NCI-H1092 (cell line): ENCODE measurements at places on chromosomes 5 and 9.

DNA sequence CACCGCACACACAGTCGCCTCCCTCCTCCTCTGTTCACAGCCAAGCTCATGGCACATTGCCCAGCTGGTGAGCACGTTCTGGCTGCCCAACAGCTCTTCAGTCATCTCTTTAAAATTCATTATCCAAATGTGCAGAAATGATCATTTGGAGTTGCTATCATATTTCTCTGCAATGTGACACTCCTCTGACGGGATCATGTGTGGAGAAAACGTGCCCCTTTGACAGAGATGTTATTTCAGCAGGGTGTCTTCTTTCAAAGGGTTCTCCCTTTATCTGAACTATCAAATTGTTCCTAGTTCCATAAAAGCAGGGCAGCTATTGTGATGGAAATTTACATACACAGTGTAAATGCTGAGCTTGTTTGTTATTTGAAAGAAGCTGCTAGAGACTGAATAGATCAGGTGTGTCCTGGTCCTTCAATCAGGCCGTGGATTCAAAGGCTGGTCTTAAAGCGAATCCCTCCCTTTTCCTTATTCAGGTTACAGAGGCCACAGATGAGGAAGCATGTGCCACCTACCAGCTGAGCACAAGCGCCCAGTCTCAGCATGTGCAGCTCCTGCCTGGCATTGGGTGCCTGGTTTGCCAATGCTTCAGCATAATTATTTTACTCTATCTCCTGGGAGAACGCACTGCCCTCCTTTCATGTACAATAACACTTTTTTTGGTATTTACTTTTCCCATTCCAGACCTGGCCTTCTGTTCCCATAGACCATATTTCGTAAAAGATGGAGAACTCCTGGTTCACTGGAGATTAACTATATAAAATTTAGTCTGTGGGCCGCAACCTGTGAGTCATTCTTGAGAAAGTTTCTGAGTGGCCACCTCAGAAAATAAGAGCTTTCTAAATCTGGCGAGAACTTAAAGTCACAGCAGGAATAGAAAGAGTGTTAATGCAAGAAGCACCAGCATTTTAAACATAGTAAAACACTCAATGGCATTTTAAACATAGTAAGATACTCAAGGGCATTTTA is 433.7 kb downstream of the ENC1 start:
- peak; percentile 91 for DNase-seq

DNA sequence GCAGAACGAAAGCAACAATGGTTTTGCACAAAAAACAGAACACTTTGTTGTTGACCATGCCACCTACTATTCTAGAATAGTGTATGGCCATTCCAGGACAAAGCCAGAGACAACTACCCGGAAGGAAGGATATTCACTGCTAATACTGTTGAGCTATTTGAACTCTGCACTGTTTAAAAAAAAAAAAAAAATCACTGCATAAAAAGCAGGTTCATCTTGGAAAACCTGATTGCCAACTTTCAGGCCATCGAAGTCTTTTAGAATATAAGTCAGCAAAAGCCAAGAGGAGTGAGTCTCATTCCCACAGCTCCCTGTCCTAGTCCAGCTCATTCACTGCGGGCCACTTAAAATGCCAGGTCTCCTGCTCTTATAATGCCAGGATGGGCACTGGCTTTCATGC is 4.0 kb downstream of the ENC1 start:
- no peak for DNase-seq

- no peak for DNase-seq
Measured at GRCh38 chr9:69674716-69675438, 2.7 kb upstream of the APBA1 start.

DNA sequence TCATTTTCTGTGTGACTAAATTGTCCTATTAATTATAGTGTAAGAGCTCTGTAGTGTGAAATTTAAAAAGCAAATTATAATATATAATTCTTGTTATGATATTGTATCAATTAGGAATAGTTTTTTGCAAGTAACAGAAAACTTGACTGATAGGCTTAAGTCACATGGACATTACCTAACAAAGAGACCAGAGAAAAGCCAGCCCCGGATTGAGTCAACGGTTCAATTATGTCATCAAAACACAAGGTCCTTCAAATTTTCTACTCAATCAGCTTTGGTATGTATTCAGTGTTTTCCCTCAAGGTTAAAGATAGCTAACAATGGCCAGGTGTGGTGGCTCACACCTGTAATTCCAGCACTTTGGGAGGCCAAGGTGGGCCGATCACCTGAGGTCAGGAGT is 126.7 kb upstream of the PTGER4 start:
- no peak for DNase-seq

- no peak for DNase-seq
Measured at GRCh38 chr9:4424038-4424437, 66.2 kb upstream of the SLC1A1 start.

- DNase-seq, result no peak
Measured at GRCh38 chr9:86200599-86201162, 58.8 kb downstream of the C9orf153 start.

GRCh38 chr5:132298298-132299212 is 4.4 kb downstream of the SLC22A4 start:
- DNase-seq, result no peak

DNA sequence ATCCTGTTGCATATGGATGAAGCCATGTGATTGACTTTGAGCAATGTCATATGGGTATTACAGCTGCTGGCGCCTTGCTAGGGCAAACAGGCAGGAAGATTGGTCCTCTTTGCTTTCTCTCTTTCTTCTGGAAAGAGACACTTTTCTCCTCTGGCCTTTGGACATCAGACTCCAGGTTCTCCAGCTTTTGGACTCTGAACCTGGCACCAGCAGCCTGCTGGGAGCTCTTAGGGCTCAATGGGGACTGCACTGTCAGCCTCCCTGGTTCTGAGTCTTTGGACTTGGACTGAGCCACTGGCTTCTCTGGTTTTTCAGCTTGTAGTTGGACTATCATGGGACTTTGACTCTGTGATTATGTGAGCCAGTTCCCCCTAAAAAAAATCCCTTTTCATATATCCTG is 34.8 kb upstream of the TENT4A start:
- DNase-seq, result no peak

DNA sequence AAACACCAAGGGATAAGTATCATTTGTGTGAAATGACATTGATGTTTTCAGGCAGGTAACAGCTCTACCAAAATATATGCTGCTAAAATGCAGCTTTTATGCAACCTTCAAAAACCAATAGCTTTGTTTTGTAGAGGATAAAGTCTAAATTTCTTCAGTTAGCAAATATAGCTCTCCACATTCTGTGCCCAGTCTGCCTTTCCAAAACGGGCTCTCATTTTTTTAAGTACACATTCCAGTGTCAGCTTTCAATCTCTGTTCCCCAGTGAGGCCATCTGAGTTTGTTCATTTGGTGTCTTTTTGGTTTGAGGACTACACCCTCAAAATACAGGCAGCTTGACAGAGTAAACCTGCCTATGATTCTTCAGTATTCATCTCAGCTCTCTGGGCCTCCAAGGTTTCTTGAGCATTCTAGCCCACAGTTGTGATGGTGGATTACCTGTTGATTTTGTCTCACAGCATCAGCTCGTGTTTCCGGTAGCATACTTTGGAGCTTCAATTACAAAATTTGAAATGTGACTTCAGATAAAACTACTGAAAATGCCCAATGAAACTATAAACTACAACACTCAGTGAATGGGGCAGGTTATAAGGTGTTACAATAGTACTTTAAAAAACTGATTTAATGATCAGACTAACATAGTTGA is 55.7 kb downstream of the NR3C1 start:
- DNase-seq, result no peak

DNA sequence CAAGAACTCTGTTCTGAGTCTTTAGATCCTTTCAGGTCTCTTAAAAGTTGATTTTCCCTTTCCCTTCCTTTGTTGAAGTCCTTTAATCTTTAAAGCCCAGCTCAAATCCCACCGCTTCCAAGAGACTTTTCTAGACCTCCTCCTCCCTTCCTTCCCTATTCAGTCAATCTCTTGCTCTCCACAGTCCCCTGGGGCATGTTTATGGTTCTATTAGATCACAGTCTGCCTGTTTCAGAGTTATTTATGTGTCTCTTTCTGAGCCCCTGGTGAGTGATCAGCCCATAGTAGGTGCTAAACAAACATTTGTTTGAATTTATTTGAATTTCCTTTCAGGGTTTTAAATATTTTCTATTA is 7.2 kb upstream of the ARSI start:
- no peak for DNase-seq
